ENCODE measurements at places on chromosomes 11 and 22.

DNA sequence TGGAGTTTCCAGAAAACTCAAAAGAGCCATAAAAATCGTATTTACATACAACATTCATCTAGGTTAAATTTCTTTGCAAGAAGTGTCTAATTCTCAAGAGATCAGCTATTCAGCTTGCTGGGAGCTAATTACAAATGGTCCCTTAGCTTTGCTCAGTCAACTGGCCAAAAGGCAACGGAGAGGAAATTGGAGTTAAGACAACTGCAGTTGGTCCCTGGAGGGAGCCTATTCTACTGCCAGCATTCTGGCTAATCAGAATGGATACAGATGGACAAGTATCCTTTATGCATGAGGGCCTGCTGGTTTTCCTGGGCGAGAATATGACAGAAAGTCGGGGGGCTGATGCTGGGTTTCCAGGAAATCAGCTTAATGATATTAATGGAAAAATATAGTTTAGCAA is 45.5 kb downstream of the KCNJ1 start:
- DNase-seq = no peak

GRCh38 chr11:122832721-122833470 is 5.4 kb upstream of the CRTAM start:
- no peak for DNase-seq

- DNase-seq = no peak
These were observed 2.6 kb downstream of the TBC1D10A start for GRCh38 chr22:30324014-30324730.

DNA sequence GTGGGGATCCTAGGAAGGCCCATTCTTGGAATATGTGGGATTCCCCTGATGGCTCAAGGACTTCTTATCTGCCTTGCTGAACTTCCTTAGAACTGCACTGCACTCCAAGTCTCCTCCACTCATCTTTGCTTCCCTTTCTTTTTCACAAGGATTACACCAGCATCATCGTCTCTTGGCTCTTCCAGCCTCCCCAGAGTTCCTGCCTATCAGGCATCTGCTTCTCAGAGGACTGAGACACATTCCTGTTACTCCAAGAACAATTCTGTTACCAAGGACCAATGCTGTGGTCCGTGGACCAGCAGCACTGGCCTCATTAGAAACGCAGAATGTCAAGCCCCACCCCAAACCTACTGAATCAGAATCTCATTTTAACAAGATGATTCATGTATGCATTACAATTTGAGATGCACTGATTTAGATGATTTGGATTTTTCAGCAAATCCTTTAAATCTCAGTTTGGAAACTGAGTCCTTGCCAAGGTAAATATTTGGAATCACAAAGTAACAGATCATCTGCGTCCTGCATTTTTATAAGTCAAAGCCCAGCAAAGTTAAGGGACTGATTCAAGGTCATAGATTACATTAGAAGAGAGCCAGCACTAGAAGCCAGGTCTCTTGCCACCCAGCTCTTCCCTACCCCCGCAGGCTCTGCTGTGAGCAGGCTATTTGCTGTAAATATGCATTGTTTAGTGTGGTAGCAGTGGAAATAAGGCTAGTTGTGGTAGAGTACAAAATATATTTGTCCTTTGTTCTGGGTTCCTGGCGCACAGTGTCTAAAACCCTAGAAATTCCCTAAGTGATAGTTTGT is 110.9 kb downstream of the SWAP70 start:
- no peak for DNase-seq
